NCI-H2029 treated with DMSO at 0.1 percent for 48 hours (cell line): ENCODE measurements at places on chromosomes 4 and X.
A peak's percentile ranks its signal among the peaks of the same experiment; 100 is the strongest.

GRCh38 chrX:14496674-14497073 is 32.7 kb upstream of the GLRA2 start:
- no peak for DNase-seq

GRCh38 chr4:15920723-15921591 is 17.6 kb downstream of the FGFBP1 start:
- DNase-seq = peak; percentile 18

DNA sequence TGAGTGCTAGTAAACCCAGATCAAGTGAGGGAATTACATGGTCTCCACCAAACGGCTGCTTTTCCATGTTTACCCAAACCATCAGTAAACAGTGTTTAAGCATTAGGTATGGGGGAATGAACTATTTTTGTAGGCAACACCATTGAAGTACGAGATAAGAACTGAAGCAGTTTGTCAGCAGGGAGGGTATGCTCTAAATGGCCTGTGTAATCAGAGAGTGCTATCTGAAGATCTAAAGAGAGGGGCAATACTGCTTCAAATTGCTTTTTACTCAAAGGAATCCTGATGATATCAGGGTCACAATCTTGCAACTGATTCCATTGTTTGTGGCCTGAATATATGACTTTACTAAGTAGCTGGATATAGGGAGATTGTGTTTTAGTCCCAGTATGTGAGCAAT is 10.4 kb upstream of the SPIN4 start:
- no peak for DNase-seq

- DNase-seq = no peak
These were observed 405 bp downstream of the CENPE start for GRCh38 chr4:103197765-103198110.

- DNase-seq = peak; percentile 5
These were observed 4.2 kb upstream of the CXCL3 start for GRCh38 chr4:74042681-74043080.

- no peak for DNase-seq
These were observed 54.8 kb downstream of the MSX1 start for GRCh38 chr4:4914059-4914820.

DNA sequence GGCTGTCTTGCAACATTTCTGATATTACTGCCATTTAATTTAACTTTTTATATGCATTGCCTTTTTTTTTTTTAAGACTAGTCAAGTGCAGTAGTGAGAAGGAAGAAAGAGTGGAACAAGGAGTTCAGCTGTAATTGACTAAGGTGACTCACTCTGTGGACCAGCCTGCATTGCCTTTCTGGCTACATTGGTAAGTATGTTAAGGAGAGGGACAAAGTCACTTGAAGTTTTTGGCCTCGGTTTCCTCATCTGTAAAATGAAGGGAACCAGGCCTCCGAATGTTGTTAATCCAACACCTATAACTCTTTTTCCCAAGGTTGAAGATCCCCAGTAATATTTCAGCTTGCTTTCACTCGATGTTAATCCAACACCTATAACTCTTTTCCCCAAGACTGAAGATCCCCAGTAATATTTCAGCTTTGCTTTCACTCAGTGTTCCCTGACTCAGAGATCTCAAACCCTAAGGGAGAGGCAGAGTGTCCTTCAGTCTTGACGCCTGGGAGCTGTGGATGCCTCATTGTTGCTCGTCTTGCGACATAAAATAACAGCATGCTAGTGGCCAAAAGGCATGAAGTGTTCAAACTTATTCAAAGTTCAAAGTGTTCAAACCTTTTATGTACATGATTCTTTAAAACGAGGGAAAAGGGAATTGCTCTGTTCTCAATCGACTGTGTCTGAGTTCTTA is 102.0 kb downstream of the SORBS2 start:
- DNase-seq = no peak

DNA sequence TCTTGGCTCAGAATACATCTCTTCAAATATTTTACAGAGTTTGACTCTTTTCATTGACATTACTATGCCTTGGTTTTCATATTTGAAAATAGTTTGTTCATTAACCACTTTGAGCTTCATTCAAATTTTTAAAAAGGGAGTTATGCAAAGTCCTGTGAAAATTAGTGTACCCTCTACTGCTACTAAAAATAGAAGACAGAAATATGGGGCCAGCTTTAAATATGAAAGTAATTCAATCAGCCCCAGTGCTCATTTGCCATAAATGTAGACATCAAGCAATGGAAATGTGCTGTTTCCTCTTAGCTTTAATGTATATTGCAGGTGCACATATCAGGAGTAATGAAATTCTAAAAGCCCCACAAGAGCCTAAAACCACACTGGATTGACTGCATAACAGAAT is 218.7 kb downstream of the SPATA18 start:
- DNase-seq = no peak

DNA sequence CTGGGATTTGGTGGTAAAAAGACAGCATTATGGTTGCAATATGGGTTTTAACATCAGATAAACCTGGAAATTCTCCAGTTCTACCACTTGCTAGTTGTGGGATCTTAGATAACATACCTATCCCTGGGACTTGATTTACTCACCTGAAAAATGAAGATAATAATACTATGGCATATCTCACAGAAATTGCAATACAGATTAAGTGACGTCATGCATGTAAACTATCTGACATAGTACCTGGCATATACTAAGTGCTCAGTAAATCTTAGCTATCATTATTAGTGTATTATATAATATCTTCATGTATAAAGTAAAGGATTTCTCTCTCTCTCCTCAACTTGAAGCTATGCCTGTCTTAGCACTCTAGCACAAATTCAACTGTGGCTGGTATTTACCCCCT is 192.5 kb downstream of the PCDH19 start:
- no peak for DNase-seq

- DNase-seq = no peak
These were observed 34.5 kb upstream of the FAM9C start for GRCh38 chrX:13078739-13079444.

DNA sequence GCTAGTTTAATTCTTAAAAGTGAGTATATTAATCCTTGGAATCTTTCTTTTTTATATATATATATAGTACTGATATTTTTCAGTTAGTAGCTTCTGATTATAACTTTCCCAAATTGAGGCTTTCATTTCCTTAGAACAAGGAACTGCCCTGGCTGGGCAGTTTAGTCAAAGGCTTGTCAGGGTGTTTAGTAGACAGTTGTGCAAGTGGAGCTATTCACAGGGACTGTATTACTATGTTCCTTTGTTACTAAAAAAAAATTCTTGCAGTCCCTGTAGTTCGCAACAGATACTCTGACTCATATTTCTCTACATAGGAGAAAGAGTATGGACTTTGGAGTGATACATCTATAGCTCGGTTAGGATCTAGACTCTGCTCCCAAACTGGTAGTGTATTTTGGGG is 20.8 kb downstream of the USO1 start:
- DNase-seq = no peak

- DNase-seq = no peak
These were observed 220.4 kb downstream of the KDR start for GRCh38 chr4:54904953-54905352.

DNA sequence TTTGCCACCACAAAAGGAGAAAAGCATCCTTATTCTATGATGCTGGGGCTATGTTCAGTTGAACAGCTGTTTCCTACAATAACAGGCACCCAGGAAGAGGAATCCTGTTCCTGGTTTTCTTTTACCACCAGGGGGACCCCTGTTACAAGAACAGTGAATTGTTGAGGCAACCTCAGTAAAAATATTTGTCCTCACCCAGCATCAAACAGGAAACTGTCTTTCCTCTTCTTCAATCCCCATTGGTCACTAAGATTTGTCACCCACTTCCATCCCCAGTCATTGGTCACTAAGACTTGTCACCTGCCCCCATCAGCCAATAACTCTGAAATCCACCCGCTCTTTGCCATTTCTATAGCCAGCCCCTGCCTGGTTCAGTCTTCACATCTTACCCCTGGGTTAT is 143.5 kb upstream of the GALNT7 start:
- no peak for DNase-seq

DNA sequence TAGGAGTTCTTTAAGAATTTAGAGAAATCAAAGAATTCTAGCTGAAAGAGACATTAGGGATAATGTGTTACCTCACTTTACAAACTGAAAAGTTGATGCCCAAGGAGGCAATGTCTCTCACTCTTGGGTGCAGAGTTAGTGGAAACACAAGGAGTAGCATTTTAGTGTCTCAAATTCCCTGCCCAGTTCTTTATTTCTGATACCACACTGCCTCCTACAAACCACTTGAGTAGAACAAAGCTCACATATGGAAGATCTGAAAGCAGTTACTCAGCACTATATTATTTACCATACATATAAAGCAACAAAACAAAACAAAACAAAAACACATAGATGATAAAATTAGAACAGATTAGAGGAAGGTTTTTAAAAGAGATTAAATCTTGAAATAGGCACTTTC is 124.2 kb downstream of the REELD1 start:
- no peak for DNase-seq

DNA sequence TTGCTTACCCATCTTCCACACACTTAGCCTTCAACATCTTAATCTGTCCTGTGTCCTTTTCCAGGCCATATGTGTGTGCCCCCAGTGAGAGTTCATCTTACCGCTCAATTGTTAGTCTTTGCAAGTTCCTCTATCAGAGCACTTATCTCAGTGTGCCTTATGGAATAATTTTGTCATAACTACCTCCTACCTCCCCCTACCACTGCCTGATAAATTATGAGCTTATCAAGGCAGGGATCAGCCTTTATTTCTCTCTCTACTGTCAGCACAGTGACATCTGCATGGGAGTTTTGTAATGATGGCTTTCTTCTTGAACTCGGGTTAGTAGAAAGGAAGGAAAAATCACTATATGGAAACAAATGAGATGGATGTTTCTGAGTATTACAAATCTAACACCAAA is 53.2 kb downstream of the MTM1 start:
- DNase-seq = no peak

DNA sequence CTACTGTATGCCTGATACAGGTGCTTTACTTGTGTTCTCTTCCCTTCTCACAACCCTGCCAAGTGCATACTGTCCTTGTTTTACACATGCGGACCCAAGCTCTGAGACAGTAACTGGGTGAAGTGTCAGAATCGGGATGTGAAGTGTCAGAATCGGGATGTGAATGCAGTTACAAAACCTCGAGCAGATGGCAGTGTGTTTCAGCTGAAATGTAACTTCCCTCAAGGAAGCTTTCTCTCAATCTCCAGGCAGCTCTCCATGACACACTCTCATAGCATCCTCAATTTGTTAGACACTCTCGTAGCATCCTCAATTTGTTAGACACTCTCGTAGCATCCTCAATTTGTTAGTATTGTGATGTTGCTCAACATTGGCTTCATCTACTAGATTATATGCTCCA is 1.1 kb upstream of the HPSE start:
- no peak for DNase-seq

DNA sequence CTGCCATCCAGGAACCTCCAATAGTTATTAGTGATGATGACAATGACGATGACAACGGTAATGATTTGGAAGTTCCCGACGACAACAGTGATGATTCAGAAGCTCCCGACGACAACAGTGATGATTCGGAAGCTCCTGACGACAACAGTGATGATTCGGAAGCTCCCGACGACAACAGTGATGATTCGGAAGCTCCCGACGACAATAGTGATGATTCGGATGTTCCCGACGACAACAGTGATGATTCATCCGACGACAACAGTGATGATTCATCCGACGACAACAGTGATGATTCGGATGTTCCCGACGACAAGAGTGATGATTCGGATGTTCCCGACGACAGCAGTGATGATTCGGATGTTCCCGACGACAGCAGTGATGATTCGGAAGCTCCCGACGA is 14.7 kb downstream of the CXCR3 start:
- DNase-seq = no peak

DNA sequence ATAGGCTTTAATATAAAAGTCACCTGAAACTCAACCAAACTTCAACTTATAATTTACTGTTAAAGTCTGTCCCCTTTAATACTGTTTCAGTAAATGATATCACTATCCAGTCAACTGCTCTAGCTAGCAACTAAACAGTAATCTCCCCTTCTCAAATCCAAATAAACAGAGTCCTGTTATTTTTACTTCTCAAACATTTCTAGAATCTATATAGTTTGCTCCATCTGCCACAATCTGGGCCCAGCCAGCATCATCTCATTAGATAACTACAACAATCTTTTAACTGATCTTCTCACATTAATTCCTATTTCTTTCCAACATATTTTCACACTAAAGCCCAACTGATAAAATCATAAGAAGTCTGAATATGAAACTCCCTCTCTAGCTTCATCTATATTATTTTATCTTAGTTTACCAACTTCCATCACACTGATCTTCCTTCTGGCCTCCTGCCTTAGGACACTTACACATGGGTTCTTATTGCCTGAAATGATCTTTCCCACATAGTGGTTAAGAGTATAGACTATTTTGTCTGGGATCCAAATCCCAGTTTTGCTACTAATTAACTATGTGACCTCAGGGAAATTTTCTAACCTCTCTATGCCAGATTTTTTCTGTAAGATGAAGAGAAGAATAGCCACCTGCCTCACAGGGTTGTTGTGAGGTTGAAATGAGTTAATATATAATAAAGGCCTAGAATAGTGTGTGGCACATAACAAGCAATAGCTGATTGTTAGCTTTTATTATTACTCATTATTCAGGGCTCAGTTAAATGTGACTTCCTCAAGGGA is 18.6 kb downstream of the TBCK start:
- DNase-seq = no peak

DNA sequence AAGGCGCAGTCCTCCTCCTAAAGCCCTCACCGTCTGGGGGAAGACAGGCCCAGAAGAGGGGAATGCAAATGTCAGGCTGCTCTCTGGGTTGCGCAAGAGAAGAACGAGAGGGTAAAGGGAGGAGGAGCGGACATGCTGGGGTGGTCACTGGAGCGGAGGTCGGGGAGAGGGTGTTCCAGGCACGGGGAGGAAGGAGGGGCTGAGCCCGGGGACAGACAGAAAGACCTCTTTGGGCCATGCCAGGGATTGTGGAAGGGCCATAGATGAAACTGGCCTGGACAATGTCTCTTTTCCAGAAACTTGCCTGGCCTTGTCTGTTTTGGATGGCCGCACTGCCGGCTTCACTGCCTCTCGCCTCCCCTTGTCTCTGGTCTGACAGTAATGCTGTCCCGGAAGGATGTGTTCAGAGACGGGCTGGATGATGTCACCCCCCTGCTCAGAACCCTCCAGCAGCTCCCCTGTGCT is 121.0 kb downstream of the SORCS2 start:
- no peak for DNase-seq

- DNase-seq = no peak
These were observed 124.5 kb downstream of the PDLIM5 start for GRCh38 chr4:94576210-94576609.

DNA sequence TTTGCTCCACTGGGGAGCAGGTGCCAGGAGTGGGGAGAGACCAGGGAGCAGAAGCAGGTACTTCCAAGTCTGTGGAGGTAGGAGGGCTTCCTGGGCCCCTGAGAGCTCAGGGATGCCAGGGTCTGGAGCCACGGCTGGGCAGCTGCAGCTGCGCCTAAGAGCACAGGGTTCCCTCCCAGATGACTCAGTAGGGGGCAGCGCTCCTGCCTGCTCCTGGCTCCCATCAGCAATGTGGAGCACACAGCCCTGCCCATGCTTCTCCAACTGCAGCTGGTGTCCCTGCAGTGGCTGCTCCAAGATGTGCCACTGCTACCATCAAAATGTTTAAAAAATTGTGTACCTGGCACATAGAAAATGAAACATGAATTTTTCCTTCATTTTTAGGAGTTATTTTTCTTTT is 1028.2 kb downstream of the PCDH7 start:
- DNase-seq = no peak

GRCh38 chr4:143355540-143356217 is 19.0 kb downstream of the GAB1 start:
- DNase-seq = no peak

- no peak for DNase-seq
These were observed 43.5 kb downstream of the UBE2K start for GRCh38 chr4:39741401-39741800.

- peak; percentile 51 for DNase-seq
These were observed 53.2 kb upstream of the ABCG2 start for GRCh38 chr4:88211473-88212252.
